Mesothelial cell of epicardium (in vitro differentiated cells): ENCODE measurements at places on chromosomes 5 and 9.

GRCh38 chr9:91117474-91117891 is 244.2 kb downstream of the AUH start:
- DNase-seq, result no peak

DNA sequence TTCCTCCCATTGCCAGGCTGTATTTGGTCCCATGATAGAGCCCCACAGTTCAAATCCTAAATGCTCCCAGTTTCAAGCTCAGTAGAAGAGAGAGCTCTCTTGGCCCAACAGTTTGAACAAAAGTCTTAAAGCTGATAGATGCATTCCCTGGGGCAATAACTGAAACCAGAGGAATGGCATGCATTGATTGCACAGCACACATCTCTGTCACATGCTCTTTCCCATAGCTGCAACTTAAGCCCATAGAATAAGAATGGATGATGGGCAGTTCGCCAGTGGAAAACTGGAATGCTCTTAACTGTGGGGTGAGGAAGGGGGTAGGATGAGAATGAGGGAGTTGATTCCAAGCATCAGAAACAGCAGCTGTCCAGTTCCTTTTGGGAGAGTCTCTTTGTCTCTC is 1942.4 kb upstream of the WWC1 start:
- no peak for DNase-seq

GRCh38 chr9:32577316-32577715 is 4.4 kb upstream of the NDUFB6 start:
- DNase-seq, result no peak

DNA sequence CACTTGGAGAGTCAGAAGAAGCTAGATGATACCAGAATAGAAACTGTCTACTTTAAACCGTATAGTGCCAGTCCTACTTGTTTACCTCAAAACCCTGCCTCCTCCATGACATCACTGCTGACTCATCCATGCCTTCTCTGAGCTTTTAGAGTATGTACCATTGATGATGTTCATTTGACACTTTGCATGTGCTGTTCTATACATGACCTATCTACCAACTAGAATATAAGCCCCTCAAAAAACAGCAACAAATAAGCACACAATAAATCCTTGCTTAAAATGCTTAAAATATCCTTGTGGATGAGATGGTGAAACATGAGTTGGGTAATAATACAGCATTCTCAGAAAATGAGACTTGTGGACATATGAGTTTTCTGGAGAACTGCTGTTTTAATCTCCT is 2.6 kb downstream of the CTNNAL1 start:
- no peak for DNase-seq

- DNase-seq, result no peak
Measured at GRCh38 chr5:86716121-86716520, 98.4 kb downstream of the COX7C start.

- no peak for DNase-seq
Measured at GRCh38 chr9:105114318-105114717, 130.1 kb upstream of the SLC44A1 start.

DNA sequence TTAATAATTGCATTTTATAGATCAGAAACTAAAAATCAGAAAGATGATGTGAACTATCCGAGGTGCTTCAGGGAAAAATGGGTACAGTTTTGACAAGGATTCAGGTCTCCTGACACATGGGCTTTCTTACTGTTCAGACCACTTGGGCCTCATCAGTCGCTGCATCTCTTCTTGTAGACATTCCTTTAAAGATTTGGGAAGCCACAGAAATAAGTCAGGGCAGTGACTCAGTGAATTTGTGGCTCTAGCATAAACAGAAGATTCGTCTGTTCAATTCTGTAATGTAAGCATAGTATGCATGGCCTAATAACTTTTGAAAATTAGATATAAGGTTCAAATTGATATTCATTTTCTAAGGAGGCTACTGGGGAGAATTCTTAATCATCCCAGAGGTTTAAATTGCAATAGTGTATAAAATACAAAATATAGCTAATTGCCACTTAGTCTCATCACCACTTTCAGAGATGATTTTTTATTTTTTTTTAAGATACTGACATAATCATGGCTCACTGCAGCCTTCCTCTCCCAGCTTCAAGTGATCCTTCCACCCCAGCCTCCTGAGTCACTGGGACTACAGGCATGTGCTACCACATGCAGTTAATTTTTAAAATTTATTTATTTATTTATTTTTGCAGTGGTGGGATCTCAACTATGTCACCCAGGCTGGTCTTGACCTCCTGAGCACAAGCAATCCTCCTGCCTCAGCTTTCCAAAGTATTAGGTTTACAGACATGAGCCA is 48.9 kb downstream of the RASEF start:
- DNase-seq, result no peak

GRCh38 chr5:73592551-73592950 is 27.0 kb downstream of the UTP15 start:
- no peak for DNase-seq

- no peak for DNase-seq
Measured at GRCh38 chr9:110446171-110446570, 108.5 kb upstream of the TXNDC8 start.

GRCh38 chr5:73419465-73420390 is 28.8 kb downstream of the FOXD1 start:
- peak; percentile 27 for DNase-seq

GRCh38 chr5:9405196-9405754 is 140.6 kb downstream of the SEMA5A start:
- DNase-seq, result no peak

DNA sequence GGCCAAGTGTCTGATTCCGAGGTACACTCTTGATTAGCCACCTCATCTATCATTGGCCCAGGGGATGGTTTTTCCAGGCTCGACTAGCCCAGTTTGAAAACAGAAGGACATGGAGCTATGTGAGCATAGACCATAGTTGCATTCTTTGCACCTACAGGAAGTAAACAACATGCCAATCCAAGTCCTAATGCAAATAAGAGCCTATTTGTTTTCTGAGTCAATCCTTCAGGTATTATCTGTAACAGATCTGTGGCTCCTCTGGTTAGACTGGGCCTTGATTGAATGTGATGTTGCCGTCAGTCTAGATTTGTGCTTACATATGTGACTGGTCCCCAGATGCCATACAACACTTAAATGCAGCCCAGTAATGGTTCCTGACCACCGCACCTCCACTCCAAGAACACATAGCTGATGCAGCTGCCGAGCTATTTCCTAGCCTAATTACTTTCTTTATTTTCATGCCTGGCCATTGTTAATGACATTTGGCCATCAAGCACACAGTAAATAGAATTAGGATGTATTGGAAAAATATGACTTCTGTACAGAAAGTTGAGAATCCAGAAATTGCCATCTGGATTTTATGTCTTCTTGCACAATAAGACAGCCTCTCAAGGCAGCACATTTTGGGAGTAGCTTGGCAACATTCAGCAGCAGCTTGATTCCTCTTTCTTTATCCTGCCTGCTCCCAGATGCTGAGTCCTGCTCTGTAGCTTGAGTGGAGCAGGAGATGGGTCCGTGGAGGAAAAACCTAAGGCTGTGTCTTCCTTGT is 29.5 kb upstream of the ARHGAP26 start:
- no peak for DNase-seq

DNA sequence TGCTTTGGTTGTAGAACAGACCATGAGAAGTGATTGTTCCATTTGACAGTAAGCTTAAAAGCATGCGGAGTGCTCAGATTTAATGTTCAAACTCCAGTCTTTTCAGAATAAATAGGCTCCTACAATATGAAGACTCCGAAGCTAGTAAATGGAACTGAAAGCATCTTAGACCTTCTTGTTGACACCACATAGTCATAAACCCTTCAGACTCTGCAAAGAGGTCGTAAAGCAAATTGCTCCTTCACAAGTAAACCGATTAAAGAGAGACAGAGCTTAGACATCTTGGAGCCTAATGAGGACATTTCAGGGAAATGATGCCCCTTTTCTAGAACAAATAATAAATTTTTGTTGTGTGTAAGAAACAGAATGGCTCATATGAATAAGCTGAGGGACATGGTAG is 511.0 kb upstream of the RIOK2 start:
- no peak for DNase-seq

DNA sequence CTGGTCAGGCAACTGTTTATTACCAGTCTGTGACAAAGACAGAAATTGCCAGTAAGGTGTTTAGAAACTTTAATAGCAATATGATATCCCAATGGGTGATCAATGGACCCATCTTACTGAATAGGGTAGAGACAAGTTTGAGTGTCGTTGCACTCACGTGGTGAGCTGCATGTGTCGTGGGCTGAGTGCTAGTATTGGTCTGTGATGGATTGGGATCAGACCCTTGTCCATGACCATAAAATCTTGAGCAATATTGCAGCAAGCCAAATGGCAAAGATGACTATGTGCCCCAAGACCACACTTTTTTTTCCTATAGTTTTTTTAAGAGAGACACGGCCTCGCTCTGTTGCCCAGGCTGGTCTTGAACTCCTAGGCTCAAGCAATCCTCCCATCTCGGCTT is 114.5 kb downstream of the PALM2AKAP2 start:
- DNase-seq, result no peak

GRCh38 chr9:86676396-86676795 is 270.9 kb downstream of the GAS1 start:
- no peak for DNase-seq

- no peak for DNase-seq
Measured at GRCh38 chr5:60540856-60541805, 158.8 kb downstream of the DEPDC1B start.

GRCh38 chr5:97929383-97929782 is 746.3 kb upstream of the RIOK2 start:
- DNase-seq, result no peak

GRCh38 chr9:2234371-2234893 is 219.3 kb downstream of the SMARCA2 start:
- no peak for DNase-seq

GRCh38 chr9:32764139-32764538 is 19.2 kb upstream of the TMEM215 start:
- DNase-seq, result no peak

GRCh38 chr5:180085837-180086236 is 14.3 kb upstream of the RNF130 start:
- DNase-seq, result no peak

DNA sequence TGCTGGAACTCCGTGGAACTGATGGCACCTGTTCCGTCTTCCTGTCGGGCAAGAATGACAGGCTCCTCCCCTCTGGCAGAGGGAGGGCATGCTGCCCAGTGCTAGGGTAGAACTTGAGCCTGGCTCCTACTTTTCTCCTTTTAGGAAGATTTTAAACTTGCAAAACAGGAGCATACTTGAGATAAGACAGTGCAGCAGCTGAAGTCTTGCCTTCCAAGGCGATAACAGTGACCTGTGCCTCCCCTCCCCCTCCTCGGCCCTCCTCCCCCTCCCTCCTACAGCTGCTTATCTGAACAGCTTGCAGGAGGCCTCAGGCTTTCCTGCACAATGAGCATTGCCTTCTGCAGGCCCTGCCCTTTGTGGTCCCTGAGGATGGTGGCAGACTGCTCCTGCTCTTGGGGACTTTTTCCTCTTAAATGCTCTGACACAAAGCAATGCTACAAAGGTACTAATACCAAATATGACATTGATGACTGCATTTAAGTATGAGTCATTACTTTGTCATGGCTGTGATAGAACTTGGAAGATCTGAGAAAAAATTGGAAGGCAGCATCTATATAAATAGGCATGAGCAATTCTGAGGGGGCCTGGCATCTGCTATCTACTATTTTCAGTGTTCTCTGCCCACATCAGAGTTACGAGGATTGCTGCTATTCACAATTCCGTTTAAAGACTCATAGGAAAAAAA is 2.0 kb downstream of the GADD45G start:
- DNase-seq, result no peak

- no peak for DNase-seq
Measured at GRCh38 chr5:162607879-162608278, 540.3 kb downstream of the GABRG2 start.

- DNase-seq, result no peak
Measured at GRCh38 chr9:76756268-76756640, 8.0 kb upstream of the PCA3 start.

DNA sequence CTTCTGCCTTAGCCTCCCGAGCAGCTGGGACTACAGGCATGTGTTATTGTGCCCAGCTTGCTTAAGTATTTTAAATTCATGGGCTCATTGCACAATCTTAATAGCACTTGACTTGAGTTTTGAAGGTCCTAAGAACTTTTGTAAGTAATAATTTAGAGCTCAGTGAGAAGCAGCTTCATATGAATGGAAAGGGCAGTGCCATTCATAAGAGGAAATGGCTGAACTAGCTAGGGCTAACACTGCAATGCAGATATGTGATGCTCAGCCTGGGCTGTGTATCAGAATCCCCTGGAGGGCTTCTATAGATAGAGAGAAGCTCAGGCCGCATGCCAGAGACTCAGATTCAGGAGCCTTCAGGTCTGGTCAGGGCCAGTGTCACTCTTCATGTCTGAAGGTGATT is 295.5 kb upstream of the DAP start:
- DNase-seq, result no peak

GRCh38 chr5:100306000-100306399 is 229.2 kb upstream of the FAM174A start:
- DNase-seq, result no peak

DNA sequence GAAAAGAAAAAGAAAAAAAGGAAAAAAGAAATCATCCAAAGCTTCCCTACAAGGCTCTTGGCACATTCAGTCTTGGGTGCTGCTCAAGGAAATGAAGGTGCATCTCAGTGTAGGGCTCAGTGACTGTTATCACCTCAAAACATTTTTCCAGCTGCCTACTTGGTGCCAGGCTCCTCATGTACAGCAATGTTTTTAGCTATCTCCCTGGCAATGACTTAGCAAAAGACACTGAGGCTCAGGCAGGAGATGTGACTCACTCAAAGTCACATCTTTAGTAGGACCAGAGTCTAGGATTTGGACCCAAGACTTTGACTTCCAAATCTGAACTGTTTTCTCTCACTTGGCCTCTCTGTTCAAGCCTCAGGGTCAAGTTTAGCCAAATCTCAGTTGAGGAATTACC is 264.2 kb downstream of the CRB2 start:
- DNase-seq, result no peak

GRCh38 chr5:107985144-107985543 is 314.4 kb upstream of the EFNA5 start:
- DNase-seq, result no peak

DNA sequence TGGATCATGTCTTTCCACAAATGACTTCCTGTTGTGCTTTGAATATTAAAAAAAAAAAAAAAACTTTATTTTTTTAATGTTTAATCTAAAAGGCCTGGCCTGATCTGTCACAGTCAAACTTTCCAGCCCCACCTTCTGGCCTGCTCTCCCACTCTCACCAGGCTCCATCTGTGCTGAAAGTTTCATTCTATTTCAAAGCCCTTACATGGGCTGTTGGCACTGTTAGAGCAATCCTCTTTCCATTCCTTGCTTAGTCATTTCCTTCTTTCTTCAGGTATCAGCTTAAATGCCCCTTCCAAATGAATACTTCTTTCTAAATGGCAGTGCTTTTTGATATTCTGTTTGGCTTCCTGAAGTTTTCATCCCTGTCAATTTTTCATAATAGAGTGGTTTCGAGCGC is 1104.8 kb upstream of the C9orf72 start:
- DNase-seq, result no peak
